Kidney tubule cell (primary cell): ENCODE measurements at places on chromosomes 11 and 22.

DNA sequence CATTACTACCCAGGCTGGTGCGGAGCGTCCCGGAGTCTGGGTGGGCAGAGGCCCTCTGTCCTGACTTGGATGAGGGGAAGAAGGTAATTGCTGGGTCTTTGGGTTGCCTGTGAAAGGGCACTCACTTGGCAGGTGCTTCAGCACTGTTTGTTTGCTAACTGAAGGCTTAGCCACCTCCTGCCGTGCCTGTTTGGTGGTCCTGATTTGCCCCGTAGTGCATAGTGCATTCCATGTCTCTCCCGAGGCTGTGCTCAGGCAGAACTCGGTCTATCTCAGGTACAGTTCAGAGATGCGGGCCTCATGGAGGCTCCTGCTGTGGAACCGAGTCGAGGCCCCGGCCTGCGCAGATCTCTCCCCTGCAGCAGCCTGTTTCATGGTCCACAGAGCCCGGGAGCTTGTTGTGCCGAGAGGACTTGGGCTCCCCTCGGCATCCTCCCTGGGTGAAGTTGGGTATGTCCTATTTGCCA, 146.2 kb downstream of the TBC1D22A start:
- no peak for DNase-seq

DNA sequence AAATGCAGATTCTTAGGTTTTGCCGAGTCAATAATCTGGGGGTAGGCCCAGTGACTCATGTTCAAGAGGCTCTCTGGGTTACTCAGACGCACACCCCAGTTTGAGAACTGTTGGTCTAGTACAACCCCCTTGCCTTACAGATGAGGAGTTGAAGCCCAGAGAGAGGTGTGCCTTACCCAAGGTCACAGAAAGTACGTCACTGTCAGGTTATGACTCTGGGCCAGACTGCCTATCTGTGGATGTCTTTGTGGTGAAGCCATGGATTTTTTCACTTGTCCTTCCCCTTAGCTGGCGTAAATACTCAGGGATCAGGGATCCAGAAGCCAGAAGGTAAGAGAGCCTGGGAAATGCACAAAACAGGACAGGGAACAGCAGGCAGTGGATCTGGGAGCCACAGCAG, 25.2 kb upstream of the NECTIN1 start:
- DNase-seq: no peak

DNA sequence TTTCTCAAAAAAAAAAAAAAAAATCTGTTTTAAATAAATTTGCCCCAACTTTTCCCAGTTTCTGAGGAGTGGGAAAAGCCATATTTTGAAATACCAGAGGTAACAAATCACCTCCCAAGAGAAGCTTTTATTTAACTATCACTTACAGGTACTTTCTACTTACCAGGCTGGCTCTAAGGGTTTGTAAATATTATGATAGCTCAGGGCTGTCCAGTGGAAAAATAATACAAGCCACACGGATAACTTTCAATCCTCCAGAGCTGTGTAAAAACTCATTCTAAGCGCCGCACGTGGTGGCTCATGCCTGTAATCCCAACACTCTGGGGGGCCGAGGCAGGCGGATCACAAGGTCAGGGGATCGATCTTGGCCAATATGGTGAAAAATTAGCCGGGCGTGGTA, 5.6 kb upstream of the SEC14L4 start:
- DNase-seq: no peak

GRCh38 chr11:126438272-126438671, 82.8 kb downstream of the ST3GAL4 start:
- no peak for DNase-seq

GRCh38 chr11:129766898-129767604, 48.6 kb upstream of the TMEM45B start:
- DNase-seq: peak; percentile 49

DNA sequence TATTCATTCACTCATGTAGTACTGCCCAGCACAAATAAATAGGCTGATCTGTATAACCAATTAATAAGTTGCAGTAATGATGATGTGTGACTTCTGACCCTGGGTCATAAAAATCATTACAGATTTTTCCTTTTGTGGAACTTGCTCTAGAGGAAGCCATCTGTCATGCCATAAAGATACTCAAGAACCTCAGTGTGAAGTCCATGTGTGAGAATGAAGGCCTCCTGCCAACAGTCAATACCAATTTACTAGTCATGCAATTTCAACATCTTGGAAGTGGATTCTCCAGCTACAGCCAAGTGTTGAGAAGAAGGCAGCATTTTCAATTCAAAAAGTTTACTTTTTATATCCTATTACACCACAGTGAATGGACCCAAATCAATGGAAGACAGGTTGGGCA, 435.6 kb upstream of the LRRC4C start:
- DNase-seq: no peak

- no peak for DNase-seq
Observed at GRCh38 chr22:41991111-41991510, 7.5 kb upstream of the WBP2NL start.

DNA sequence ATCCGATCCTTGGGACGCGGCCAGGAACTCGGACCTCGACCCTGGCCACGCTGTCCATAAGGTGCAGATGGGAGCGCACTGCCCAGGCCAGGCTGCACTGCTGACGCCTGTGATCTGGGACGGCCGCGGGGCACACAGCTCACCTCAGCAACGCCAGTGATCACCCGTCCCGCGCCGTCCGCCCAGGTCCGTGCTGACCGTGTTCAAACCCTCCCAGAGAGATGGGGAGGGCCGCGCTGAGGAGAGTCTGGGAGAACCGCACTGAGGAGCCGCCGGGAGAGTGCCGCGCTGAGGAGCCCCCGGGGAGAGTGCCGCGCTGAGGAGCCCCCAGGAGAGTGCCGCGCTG, 636 bp downstream of the KCNQ1OT1 start:
- peak; percentile 28 for DNase-seq

- DNase-seq: no peak
Observed at GRCh38 chr11:73963861-73964260, 13.0 kb downstream of the DNAJB13 start.

DNA sequence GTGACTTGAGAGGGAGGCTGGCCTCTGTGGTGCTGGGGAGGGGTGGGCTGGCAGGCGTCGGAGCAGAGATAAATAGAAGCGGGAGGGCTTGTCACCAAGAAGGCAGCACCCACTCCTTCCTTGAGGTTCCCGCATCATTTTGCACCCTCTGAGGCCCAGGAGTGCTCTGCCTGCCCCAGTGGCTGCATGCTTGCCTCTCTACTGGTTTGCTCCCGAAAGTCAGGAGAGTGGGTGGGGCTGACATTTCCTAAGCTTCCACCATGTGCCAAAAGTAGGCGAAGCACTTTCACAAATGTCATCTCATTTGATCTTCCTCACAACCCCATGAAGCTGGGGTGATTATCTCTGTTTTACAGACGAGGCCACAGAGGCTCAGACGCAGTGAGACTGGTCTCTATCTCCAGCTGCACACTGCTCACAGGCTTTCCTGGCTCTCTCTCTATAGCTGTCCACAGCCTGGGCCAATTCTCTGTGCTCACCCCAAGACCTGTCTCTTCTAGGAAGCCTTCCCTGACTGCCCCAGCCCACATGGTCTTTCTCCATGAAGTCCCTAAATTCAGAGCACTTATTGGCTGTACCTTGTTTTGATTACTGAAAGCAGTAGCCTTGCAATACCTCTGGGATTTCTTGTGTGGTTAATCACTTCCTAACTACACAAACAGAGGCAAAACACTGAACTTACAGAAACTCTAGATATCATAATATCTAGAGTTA, 2.6 kb upstream of the UCP3 start:
- no peak for DNase-seq

GRCh38 chr11:14642453-14642852, 1.2 kb upstream of the PDE3B start:
- no peak for DNase-seq

- DNase-seq: peak; percentile 17
Observed at GRCh38 chr11:88555829-88556202, 218.3 kb upstream of the CTSC start.

- no peak for DNase-seq
Observed at GRCh38 chr11:101555366-101555765, 28.4 kb downstream of the TRPC6 start.

GRCh38 chr22:23179381-23180299, 669 bp upstream of the BCR start:
- DNase-seq: peak; percentile 77

GRCh38 chr22:24938741-24939341, 7.7 kb downstream of the LHFPL7 start:
- DNase-seq: peak; percentile 61

DNA sequence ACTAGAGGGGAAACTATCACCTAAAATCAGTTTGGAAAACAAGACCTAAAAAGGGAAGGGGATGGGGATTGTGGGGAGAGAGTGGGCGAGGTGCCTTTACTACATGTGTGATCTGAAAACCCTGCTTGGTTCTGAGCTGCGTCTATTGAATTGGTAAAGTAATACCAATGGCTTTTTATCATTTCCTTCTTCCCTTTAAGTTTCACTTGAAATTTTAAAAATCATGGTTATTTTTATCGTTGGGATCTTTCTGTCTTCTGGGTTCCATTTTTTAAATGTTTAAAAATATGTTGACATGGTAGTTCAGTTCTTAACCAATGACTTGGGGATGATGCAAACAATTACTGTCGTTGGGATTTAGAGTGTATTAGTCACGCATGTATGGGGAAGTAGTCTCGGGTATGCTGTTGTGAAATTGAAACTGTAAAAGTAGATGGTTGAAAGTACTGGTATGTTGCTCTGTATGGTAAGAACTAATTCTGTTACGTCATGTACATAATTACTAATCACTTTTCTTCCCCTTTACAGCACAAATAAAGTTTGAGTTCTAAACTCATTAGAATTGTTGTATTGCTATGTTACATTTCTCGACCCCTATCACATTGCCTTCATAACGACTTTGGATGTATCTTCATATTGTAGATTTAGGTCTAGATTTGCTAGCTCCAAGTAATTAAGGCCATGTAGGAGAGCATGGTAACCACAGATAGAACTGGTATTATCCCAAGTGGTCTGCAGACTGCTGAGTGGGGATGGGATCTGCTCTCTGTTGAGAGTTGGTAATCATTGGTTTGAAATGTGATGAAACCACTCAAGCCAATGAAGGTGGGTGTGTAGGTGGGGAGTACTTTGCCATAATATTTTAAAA, 3.6 kb downstream of the NEAT1 start:
- DNase-seq: peak; percentile 85

DNA sequence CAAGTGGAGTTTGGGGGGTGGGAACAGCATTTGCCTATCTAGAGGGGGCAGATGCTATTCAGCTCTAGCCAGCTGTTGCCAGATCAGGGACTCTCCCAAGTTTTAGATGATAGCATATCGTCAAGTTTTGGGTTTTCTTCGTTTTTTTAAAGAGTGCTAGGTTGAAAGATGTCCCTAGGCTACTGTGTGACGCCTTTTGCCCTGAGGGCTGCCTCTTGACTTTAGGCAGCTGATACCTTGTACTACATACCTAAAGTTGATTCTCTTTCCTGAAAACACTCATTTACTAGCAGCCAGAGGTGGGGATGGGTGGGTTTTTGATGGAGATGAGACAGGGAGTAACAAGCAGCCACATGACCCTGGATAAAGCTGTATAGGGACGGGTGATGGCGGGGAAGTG, 87.1 kb downstream of the ABTB2 start:
- no peak for DNase-seq

- DNase-seq: no peak
Observed at GRCh38 chr11:118364956-118365615, 5.7 kb downstream of the UBE4A start.

DNA sequence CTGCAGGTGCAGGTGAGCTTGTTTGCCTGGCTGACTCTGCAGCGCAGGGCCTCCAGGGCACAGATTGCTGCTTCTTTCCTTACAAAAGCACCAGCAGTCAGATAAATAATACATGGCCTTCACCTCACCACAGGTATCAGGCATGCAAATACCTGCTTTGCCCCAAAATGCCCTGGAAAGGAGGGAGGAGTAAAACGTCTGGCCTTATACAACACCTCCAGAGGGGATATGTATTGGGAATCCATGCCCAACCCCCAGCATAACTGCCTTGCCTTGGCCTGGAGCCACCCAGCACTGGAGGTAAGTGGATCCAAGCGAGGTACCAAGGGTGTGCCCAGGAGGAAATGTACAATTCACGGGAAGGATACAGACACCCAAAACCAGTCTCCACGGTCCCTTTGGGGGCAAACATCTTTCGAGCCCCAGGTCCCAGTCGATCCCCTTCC, 860 bp downstream of the TMEM184B start:
- DNase-seq: peak; percentile 40

GRCh38 chr11:128488471-128488870, 98.9 kb downstream of the ETS1 start:
- peak; percentile 45 for DNase-seq
